ENCODE measurements at places on chromosomes 7 and 10.

GRCh38 chr7:19248681-19249080 is 103.5 kb upstream of the FERD3L start:
- no peak for DNase-seq

GRCh38 chr7:125065001-125065400 is 135.4 kb upstream of the POT1 start:
- no peak for DNase-seq

GRCh38 chr7:21548491-21548890 is 5.7 kb downstream of the DNAH11 start:
- DNase-seq = no peak

DNA sequence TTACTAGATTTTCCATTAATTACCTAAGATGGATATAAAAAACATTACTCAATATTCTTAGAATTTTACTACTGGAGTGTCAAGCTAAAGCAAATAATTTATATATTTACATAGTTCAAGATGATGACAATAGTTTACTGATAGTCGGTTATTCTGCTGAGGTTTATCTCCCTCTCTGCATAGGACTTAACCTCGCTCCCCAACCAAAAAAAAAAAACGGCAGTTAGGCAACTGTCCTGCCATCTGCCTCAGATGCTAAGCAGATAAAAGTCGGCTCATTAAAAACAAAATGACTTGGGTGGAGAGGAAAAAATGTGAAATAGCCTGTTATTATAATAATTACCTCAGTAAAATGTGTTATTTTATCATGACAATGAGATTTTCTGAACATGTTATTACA is 14.0 kb upstream of the ITGB8 start:
- no peak for DNase-seq

DNA sequence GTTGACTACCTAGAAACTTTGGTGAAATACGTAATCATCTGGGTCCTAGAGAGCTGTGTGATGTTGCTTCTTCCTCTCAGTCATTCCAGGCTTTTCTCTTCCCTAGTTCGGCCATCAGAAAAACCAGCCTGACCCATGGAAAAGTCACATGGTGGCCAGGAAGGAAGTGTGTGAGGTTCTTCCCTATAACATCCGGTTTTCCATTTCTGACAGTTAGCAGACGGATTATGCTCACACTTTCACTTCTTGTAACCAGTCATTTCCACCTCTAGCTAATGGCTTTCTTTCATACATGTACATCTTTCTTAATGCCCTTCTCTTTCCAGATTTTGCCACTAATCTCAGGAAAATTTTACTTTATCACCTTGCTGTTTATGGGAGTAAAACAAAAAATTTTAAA is 110.0 kb upstream of the GLCCI1 start:
- DNase-seq = no peak

DNA sequence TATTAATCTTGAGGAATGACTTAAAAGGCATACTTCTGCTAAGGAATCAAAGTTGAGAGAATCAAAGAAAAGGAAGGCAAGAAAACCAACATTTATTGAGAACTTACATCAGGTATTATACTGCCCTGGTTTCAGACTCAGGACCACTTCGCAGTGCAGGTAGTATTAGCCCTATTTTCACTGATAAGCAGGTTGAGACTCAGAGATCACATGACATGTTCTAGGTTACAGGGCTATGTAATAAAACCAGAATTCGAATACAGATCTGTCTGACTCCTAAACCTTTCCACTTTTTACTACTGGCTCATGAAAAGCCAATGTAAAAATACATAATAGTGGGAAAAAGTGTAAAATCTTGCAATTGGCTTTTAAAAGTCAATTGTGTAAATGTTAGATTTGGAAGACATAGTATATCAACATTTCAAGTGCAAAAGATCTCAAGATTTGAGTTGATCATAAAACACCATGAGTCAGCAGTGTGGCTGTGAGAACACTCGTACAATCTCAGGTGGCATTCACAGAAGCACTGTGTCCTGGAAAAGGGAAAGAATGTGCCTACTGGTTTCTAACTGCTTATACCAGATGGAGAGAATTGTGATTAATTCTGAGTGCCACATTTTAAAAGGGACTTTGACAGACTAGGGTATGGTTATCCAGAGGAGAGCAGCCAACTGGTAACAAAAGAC is 195.8 kb upstream of the MKLN1 start:
- no peak for DNase-seq

DNA sequence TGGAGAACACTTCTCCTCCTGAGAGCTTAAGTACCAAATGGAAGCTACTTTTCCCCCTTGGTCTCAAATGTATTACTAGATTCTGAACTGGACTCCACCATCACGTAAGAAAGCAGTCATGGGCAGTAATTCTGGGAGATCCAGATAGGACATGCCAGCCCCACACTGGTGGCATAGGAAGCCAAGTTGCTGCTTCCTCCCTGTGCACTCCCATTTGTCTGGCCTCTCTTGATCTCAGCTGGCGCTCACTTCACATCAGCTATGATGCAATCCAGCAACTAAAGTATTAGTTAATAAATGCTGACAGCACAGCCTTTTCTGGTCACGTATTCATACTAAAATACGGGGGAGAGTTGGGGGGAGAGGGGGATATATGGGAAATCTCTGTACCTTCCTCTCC is 3.4 kb upstream of the IL6 start:
- no peak for DNase-seq

- no peak for DNase-seq
Observed at GRCh38 chr10:65313406-65313805, 1612.4 kb upstream of the LRRTM3 start.

GRCh38 chr7:71900556-71900955 is 511.6 kb downstream of the CALN1 start:
- no peak for DNase-seq
